RWPE2 (cell line): ENCODE measurements at places on chromosomes 11 and 22.

DNA sequence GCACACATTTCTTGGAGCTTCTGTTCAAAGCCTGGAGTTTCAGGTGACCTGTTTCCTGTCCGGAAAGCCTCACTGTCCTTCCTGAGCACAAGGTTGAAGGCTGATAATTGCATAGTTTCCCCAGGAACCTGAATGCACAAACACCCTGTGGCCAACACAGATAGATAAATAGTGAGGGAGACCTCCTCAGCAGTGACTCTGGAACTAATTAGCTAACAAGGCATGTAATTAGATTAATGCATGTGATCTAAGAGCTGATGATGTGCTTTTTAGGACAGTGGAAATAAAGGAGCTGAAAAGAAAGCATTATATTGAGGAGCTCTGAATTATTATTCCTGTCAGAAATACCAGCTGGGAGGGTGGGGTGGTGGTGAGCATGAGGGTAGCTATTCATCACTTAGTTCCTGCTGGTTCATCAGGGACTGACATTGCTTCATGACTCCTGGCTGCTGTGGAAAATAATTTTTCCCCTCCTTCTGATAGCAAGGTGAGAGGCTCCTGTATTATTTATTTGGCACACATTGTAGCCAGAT is 101.1 kb downstream of the NELL1 start:
- no peak for DNase-seq

DNA sequence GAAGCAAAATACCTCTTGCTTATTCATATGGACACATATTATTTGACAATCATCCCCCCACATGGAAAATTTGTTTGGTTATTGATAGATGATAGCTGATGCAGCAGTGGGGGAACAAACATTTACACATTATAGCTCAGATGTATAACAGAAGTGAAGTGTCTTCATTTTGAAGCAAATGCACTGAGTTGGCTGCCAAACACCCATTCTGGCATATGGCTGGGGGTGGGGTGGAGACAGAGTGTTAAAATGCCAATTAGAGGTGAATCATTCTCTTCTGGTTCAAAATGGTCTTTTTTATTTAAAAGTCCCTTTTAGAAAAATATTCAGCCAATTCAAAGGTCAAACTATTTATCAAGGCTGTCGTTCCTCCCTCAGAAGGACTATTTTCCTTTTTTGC is 157.3 kb upstream of the TRPC6 start:
- no peak for DNase-seq

GRCh38 chr22:46220921-46221320 is 29.2 kb downstream of the CDPF1 start:
- no peak for DNase-seq

- no peak for DNase-seq
Observed at GRCh38 chr11:36056160-36056751, 112.4 kb downstream of the LDLRAD3 start.

DNA sequence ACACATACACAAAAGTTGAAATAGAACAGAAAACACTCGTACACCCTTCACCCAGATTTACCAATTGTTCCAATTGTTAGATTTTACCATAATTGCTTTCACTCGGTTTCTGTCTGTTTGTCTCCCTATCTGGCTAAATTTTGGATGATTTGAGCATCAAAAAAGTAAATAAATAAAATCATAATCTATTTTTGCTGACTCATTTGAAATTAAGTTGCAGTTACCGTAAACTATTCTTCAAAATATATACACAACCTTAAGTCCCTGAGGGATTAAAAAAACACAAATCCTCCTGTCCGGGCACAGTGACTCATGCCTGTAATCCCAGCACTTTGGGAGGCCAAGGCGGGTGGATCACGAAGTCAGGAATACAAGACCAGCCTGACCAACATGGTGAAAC is 81.3 kb upstream of the SYT9 start:
- no peak for DNase-seq

- DNase-seq: no peak
Observed at GRCh38 chr11:87421422-87421821, 383.7 kb downstream of the TMEM135 start.

- no peak for DNase-seq
Observed at GRCh38 chr11:58227956-58228615, 632 bp downstream of the OR10Q1 start.

DNA sequence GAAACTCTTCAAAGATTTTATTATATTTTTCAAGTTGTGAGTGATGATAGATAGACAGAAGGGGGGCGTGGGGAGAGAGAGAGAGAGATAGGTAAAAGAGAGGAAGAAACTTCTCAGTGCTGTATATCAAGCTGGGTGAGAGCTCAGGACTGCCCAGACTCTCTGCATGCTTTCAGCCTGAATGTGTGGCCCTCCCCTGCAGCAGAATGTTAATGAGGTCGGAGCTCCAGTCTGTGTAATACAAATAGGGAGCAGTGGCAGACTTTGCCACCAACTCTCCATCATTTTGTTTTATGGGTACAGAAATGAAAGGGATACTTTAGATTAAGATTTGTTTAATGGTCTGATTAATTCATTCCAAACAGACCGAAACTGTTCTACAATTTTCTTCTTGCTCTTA is 752.8 kb downstream of the OPCML start:
- DNase-seq: no peak

GRCh38 chr22:49882519-49883293 is 29.1 kb downstream of the ZBED4 start:
- DNase-seq: no peak

DNA sequence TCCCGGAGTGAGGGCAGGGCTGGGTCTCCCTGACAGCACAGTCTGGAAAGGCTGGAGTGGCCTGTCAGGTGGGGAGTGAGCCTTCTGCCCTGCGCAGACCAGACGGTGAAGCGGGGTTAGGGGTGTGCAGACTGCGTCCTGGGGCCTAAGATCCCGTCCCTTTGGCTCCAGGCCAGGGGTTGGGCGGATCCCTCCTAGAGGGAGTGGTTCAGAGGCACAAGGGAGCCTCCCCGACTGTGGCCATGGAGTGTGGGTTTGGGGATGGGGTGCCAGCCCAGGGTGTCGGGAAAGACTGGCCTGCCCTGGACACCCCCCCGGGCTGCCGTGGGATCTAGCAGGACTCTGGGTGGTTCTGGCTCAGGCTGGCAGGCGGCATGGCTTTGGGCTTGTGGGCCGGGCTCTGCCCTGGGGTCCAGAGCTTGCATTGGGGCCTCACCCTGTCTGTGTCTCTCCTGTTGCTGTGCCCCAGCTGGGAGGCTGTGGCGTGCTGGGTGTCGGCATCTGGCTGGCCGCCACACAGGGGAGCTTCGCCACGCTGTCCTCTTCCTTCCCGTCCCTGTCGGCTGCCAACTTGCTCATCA is 19.5 kb downstream of the TSPAN4 start:
- DNase-seq: no peak

DNA sequence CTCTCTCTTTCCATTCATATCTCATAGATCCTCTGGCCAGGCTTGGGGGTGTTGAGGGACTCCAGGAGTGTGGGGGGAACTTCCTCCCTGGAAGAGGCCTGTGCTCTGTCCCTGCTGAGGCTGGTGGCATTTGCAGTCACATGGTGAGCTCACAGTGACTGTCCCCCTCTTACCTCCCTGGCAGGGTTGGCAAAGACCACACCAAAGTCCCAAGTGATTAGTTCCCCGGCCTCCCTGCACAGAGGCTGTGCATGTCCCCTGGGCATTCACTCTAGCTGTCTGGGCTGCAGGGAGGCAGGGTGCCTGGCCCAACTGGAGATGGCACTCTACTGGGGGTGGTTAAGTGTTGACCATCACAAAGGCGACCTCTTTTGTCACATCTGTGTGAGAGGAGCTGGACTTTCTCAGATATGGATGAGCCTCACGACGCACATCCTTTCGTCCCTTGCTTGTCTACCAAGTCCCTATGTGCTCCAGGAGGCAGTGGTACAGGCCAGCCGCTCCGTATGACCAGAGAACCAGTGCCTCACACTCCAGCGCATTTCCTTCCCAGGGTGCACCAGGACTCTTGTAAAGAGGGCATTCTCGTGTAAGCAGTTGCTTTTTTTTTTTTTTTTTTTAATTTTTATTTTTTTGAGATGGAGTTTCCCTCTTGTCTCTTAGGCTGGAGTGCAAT is 8.8 kb downstream of the TANGO2 start:
- DNase-seq: no peak

- DNase-seq: no peak
Observed at GRCh38 chr11:33663121-33663520, 37.5 kb downstream of the C11orf91 start.

DNA sequence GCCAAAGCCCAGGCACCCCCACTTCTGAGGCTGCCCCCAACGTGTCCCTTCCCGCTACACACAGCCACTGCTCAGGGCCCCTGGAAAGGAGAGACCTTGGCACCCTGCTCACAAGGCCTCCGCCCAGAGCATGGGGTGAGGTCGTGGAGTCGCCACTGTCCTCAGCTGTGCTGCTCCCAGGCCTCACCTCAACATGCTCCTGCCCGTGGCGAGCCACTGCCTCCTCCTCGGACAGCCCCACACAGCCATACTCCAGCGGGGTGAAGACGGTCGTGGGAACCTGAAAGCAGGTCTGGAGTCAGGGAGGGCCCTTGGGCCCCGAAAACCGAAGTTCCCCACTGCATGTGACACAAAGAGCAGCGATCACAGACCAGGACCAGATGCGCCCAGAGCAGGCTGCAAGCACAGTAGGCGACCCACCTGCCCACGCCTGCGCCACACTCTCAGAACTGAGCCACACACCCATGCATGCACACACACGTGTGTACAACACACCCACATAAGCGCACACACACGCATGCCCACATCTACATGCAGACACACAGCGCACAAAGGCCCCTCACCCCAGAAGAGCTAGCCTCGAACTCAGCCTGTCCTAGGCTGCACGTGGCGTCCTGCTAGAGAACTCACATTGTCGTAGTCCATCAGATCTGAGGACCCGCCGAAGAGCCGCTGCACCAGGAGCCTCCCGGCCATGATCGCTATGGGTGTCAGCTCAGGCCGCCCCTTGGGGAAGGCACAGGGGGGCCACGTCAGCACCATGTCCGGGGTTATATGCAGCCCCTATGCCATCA is 25.5 kb upstream of the GNB1L start:
- peak; percentile 63 for DNase-seq

DNA sequence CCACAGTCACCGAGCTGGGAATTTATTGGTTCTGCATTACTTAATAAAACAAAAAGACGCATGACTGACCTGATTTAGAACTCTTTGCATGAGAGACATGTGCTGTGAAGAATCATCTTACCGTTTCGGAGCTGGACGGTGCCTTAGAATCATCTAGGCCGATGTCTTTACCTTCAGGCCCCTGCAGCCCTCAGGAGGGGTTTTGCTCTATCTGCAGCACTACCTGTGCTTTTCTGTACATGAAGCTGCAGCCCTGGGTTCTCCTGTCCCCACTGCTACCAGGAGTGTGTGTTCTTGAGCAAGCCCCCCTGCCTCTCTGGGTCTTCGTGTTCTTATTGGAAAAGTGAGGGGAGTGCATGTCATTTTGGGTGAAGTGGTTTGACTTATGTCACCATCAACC is 94.0 kb upstream of the OR4B1 start:
- DNase-seq: no peak

GRCh38 chr11:134223121-134223520 is 646 bp downstream of the NCAPD3 start:
- DNase-seq: no peak

DNA sequence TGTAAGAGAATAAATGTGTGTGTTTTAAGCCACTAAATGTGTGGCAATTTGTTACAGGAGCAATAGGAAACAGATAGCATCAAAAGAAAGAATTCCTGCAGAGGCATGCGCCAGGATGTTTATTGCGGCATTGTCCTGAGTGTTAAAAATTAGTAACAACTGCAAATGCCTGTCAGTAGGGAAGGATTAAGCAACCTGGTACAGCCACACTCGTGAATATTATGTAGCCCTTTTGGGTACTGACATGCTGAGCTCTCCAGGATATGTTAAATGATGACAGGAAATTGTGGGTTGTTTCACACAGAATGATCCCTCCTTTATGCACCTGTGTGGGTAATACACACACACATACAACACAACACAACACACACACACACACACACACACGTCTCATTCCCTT is 69.7 kb upstream of the MYOD1 start:
- DNase-seq: no peak

- DNase-seq: no peak
Observed at GRCh38 chr11:57192316-57192715, 10.6 kb downstream of the LRRC55 start.

DNA sequence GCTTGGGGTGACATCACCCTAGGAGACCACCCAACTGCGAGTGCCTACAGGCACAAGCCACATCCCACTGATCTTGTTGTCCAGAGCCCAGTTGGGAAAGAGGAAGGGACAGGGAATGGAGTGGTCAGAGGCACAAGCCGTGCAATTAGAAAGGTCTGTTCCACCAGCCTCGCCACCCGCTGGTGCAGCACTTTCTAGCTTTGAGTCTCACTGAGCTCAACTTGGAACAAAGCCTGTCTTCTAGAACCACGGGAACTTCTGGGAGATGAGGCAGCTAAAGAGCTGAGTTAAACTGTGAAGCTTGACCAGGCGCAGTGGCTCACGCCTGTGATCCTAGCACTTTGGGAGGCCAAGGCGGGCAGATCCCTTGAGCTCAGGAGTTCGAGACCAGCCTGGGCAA is 29.3 kb downstream of the TPBGL start:
- peak; percentile 19 for DNase-seq

DNA sequence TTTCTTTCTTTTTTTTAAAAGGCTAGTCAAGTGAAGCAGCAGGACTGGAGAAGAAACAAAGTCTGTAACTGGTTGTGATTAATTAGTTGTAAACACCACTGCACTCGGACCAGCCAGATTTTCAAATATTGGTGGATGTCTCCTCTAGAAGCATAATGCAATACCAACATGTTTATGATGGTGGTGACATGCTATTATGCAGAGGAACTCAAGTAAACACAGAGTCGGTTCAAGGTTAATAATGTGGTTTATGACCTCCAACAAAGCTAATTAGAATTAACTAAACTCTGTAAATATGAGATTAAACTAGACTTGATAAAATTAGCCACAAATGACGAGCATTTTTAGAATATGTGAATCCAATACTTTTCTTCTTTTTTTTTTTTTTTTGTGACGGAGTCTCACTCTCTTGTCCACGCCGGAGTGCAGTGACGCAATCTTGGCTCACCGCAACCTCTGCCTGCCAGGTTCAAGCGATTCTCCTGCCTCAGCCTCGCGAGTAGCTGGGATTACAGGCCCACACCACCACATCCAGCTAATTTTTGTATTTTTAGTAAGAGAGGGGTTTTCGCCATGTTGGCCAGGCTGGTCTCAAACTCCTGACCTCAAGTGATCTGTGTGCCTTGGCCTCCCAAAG is 11.8 kb upstream of the AGBL2 start:
- no peak for DNase-seq

GRCh38 chr22:45208993-45209838 is 31.5 kb downstream of the KIAA0930 start:
- peak; percentile 52 for DNase-seq

DNA sequence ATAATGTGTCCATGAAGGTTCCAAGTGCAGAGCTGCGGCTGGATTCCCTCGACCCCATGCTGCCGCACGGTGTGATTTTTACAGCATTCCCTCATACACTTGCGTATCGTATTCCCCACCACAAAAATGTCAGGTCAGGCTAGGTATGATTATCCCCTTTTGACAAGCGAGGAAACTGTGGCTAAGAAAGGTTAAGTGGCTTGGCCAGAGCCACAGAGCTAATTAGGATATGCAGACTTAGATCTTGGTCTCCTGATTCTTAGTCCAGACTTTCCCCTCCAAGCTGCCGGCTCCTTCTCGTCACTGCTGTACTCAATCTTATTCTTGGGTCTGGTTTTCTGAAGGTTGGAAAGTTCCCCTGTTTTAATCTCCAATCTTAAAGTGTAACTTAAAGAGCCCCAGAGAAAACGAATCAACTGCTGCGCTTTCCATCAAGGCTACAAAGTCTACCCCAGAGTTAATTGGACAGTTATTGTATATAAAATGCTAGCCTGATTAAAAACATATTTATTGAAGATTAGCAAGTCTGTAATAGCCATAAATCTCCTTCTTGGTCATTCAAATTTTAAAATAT is 176.6 kb downstream of the ADAMTS15 start:
- DNase-seq: no peak
